Activated CD4-positive, alpha-beta T cell treated with anti-CD3 and anti-CD28 coated beads for 24 hours (primary cell): ENCODE measurements at places on chromosomes 2 and 18.

DNA sequence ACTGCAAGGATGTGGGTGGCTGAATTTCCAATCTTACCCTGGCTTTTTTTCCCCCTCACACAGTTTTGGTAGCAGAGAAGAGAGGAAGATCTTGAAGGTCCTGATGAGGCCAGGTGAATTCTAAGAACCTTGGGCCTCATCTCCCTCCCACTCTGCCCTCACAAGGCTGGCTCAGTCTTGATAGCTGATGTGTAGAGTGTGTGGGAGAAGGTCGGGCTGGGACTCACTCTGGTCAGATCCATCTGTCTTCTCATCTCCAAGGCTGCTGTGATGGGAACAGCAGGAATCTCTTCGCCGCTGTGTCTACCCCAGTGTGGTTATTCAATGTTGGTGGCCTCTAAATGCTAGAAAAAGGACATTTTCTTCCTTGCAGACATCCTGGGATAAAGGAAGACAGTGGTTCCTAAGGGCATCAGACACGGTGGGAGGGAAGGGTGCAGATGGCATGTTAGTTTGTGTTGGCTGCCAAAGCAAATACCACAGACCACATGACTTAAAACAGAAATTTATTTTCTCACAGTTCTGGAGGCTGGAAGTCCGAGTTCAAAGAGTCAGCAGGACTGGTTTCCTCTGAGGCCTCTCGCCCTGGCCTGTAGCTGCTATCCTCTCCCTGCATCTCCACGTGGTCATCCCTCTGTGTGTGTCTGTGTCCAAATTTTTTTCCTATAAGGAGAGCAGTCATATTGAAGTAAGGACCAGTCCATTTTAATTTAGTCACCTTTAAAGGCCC is 37.6 kb upstream of the MGAT4A start:
- DNase-seq, result no peak

- no peak for DNase-seq
Observed at GRCh38 chr2:222547083-222547482, 108.8 kb downstream of the FARSB start.

DNA sequence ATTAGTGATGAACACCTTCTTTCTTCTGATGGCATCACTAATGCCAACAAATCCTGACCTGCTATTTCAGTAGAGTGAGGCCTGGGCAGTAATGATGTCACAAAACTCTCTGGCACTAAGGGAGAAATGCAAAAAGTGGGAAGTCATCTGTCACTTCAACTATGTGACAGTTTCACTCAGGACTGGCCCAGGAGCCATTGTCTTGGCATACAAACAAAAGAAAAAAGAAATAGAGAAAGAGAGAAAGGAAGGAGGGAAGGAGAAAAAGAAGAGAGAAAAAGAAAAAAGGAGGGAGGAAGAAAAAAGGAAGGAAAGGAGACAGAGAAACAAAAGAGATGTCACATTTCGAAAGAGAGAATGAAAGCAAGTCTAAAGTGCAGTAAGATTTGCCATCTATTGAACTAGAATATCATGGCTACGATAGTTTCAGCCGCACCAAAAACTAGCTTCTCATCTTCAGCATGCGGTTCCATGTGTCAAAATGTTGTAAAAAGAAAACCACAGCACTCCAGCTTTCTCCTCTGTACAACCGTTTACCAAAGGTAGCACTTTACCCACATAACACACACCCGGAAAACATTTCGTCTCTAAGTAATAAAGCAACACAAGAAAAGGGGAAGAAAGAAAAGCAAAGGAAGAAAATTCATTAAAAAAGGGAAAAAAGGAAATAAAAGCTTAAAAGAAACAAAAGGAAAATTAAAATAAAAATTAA is 50.1 kb downstream of the CD226 start:
- peak; percentile 29 for DNase-seq

DNA sequence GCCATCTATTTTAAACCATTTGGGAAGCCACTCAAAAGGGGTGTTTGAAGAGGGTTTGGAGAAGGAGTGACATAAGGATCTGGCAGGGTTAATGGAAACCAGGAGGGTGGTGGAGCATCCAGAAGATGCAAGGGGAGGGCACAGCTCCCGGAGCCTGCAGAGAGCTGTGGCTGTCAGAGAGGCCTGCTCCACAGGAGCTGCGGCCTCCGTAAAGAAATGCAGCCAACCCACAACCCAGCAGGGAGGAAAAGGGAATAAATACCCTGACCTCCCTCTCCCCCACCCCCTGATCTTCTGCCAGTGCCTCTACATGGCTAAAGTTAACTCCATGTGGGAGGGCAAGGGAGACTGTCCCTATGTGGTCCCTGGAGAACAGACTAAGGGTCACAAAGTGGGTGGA is 567.1 kb upstream of the POU3F3 start:
- DNase-seq, result no peak

DNA sequence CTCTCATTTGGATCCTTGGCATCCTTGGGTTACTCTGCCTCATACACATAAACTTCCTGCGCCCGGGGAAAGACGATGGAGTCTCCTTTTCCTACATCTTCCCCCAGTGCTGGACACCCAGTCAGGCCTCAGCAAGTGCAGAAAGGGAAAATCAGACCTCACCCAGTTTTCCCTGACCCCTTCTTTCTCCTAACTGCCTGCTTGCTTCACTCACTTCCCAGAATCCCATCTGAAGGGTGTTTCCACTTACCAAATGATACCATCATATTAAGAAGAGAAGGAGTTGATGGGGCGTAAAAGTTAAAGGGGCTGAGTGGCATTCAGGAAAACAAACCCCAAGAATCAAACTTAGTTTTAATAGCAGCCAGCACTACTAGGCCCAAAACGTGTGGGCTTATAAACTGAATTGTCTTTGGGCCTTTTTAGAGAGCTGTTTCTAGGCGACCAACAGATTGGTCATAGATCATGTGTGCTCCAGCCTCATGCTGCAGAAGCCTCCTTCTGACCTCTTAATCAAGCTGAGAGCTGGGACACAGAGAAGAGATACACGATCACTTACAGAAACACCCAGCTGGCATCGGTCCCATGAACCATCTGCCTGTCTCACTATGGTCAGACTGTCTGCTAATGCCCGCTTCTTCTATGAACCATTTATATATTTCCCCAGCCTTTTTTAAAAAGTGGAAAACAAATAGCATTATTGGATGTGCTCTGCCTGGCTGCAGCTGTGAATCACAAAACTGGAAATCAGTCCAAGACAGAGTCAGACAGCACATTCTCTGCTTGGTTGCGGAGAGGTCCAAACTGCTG is 165.7 kb upstream of the SLC14A2 start:
- no peak for DNase-seq
